Activated CD4-positive, alpha-beta T cell treated with anti-CD3 and anti-CD28 coated beads for 1 hour (primary cell): ENCODE measurements at places on chromosomes 11 and 22.

GRCh38 chr22:36409056-36409455 is 21.3 kb upstream of the MYH9 start:
- DNase-seq, result no peak

DNA sequence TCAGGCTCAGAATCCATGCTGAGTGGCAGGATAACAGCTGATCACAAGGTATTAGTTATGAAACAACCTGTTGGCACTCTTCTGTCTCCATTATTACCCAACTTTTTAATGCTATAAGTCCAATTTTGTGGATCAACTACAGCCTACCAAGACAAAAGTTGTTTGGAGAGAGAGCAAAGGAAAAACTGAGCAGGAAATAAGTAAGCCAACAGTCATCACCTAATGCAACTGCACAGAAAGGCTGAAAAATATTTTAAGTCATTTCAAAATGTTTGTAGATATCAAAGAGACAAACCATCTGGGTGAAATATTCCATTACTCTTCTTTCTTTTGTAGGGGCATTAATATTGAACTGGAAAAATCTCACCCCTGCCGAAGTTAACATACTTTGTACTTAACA is 41.6 kb downstream of the FDX1 start:
- DNase-seq, result no peak

- DNase-seq, result no peak
These were observed 15.9 kb downstream of the DKK3 start for GRCh38 chr11:11992257-11993212.

DNA sequence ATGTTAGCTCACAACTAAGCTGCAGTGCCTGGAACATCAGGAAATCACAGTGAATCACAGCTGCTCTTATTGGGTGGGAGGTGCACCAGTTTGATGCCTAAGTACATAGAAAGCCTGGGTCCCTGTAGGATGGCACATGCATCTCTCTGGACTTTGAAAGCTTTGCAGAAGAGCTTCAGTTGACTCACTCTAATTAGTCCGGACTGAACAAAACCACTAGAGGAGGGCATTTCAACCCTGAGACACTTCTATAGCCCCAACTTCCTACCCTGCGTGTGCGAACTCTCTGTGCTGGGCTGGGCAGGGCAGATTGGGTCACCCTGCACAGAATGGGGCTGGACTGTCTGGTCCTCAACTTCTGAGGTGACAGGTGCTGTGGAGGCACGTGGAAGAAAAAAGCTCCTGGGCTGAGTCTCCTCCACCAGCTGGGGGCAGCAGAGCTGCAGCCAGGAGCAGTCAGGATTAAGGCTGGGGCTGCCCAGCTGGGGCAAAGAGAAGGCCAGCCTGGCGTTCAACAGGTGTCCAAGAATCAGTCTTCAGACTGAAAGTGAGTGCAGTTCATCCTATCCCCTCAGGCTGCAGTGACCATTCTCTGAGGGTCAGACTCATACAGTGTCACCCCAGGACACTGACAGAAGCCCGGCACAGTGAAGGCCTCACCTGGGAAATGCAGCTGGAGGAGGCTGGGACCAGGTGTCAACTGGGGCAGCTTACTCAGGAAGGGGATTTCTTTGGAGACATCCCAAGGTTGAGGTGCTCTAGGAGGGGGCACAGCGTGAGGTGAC is 22.1 kb downstream of the GGTLC2 start:
- DNase-seq, result no peak

GRCh38 chr11:123202155-123203151 is 7.4 kb upstream of the CLMP start:
- DNase-seq, result no peak

GRCh38 chr22:27381552-27381951 is 420.0 kb downstream of the MN1 start:
- DNase-seq, result no peak

DNA sequence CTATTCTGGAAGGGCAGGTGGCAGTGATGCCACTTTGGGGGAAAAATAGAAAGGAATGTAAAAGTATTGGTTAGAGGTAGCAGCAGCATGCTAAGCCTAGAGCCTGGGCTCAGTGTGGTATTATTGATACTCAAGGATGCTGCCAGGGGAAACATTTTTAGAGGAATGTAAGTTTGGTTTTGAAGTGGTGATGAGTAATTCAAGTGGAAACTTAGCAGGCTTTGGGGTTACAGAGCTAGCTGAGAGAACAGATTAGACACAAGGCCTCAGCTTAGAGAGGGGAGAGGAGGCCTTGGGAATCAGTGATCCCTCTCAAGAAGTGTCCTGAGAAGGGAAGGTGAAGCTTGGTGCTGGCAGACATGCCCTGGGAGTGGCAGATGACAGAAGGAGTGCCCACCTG is 32.9 kb upstream of the DDI1 start:
- no peak for DNase-seq

GRCh38 chr11:105644839-105645573 is 35.1 kb downstream of the GRIA4 start:
- no peak for DNase-seq

- DNase-seq, result no peak
These were observed 6.8 kb downstream of the APIP start for GRCh38 chr11:34909415-34909814.

- DNase-seq, result no peak
These were observed 60.0 kb downstream of the LIF start for GRCh38 chr22:30186510-30186909.

- no peak for DNase-seq
These were observed 12.3 kb downstream of the ARFGAP3 start for GRCh38 chr22:42844756-42845155.

- DNase-seq, result no peak
These were observed 13.2 kb upstream of the C1QTNF4 start for GRCh38 chr11:47607380-47607779.

- DNase-seq, result no peak
These were observed 41.4 kb downstream of the ARL14EP start for GRCh38 chr11:30364139-30364836.

- no peak for DNase-seq
These were observed 21.9 kb upstream of the RTL6 start for GRCh38 chr22:44519886-44520285.

DNA sequence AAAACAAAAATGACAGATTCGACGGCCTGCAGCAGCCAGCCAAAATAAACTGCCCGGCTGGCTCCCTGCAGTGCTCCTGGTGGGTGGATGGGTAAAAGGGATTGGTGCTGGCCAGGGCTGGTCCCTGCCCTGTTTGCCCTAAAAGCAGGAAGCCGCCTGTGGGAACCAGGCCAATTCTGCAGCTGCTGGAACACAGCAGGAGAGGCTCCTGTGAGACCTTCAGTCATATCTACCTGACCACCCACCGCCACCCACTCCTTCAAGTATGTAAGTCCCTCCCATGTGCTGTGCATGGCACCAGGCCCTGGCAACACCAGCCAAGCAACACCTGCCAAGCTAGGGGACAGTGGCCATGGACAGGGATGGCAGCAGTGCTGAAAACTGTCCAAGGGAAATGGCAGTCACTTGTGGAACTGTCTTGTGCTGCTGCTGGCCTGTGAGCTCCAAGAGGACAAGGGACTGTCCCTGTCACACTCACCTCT is 48.7 kb upstream of the ARFGAP3 start:
- DNase-seq, result no peak

DNA sequence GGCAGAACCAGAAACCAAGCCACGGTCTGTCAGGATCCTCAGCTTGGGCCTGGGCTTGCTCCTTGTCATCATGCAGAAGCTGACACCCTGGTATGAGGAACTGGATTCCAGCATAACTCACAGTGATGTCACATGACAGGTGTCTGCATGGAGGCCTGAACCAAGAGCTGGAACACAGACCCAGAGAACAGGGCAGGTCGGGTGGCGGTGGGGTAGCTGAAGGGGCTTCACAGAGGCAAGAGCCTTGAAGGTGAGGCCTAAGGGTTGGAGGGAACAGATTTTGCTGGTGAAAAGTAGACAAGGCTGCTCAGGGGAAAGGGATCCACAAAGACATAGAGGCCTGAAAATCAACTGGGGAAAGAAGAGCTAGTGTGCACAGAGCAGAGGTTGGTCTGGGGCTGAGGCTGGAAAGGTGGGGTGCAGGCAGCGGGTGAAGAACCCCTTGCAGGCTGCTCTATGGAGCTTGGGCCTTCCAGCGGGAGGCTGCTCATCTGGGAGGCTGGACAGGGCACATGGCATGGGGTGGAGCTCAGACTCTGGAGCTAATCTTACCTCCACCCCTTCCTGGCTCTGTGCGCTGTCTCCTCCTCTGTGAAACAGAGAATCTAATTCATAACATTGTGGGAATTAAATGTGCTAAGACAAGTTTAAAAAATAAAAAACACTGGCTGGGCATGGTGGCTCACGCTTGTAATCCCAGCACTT is 18.4 kb upstream of the RPS3 start:
- DNase-seq, result no peak

- DNase-seq, result no peak
These were observed 725.2 kb downstream of the DLG2 start for GRCh38 chr11:84901991-84902390.
